ENCODE measurements at places on chromosomes 16 and 17. TPM values are rescaled to one million over a fixed set of nuclear protein-coding genes. Genes with fewer than 3 reads are reported as not detected.
A peak's percentile ranks its signal among the peaks of the same experiment; 100 is the strongest.

Gene NOL3
- total RNA-seq, result 80.5 TPM

Gene TNS4
- total RNA-seq, result not detected

GRCh38 chr17:6090253-6090652, 20.1 kb downstream of the WSCD1 start:
- no peak for DNase-seq

DNA sequence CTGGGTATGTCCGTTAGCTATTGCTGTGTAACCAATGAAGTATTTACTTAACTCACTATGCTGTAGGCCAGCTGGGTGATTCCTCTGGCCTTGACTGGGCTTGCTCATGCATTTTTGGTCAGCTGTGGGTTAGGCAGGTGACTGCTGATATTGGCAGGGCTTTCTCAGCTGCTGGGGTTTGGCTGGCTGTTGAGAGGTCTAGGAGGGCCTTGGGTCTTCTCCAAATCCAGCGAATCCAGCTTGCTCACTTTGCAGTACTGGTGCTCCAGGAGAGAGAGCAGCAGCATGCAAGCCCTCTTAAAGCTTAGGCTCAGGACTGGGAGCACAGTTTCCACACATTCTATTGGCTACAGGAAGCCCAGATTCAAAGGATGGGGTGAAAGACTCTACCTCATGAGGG, 270.1 kb downstream of the PHKB start:
- no peak for DNase-seq

DNA sequence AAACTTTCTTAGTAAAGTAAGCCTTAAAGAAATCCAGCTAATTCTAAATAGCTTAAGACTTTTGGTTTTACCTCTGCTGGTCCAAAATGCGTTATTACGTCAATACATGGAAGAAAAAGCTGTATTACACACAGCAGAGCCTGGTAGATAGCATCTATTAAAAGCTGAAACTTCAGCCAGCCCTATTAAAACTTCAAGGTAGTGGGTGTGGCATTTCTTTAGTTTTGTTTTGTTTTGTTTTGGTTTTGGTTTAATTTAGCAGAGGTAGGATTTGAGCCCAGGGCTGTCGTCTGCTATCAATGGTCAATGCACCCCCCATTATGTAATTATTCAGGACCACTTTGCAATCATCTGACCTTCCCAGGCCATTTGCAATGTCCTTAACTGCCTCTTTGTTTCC, 318.4 kb upstream of the MAF start:
- DNase-seq, result no peak

DNA sequence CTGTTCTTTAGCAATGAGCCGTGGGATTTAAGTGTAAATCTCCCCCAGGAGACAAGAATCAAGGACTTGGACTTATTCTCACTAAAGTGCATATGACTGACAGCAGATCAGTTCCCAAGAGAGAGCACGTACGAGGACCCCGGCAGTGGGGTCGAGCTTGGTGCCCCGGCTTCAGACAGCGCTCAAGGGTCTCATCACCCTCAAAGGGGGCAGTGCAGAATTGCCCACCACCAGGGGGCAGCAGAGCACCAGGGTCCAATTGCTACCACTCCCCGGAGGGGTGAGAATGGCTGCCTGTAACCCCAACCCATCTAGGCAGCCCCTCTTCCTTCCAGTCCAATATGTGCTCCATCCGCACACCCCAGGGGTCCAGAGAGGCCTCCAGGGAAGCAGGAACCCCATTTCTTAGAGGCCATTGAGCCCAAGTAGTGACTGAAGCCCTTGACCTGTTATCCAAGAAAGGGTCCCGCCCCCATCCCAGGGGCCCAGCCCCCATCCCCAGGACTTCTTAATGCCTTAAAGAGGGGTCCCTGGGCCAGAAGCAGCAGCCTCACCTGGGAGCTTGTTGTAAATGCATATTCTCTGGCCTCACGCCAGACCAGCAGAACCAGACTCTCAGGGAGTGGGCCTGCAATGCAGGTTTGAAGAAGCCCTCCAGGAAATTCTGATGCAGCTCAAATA, 86.1 kb downstream of the ZDHHC7 start:
- DNase-seq, result peak; percentile 66

GRCh38 chr16:23342083-23342640, 40.1 kb downstream of the SCNN1B start:
- DNase-seq, result no peak
